ENCODE measurements at places on chromosomes 2 and 18. TPM values are rescaled to one million over a fixed set of nuclear protein-coding genes. Genes with fewer than 3 reads are reported as not detected.

DNA sequence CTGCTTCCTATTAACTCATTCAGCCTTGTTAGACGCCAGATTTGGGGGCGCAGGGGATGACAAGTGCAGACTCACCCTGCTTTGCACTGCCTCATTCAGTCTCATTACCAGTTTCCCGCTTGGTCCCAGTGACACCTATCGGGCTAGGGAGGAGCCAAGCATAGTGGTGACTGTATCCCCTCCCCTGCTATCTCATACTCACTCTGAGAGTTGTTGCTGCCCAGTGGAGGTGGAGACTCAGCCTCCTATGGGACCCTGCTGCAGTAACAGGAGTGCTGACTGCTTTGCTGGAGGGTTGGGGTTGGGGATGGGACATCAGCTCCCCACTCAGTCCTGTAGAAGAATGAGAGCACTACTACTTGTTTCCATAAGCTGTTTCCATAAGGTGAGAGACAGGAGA is 21.3 kb upstream of the PIK3C3 start:
- no peak for DNase-seq

DNA sequence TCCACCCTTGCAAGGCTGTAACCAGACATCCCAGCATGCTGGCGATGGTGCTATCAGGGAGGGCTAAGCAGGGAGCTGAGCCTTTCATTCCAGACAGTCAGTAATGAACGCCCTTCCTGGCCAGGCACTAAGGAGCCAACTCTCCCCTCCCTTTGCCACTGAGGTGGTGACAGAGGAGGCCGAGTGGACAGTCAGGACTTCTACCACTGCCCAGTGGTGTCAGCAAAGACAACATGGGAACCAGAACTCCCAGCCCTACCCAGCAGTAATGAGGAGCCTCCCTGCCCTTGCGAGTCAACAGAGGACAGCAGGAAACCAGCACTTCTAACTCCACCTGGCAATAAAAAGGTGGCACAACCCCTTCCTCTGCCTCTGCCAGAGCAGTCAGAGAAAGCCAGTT is 68.6 kb downstream of the ZAP70 start:
- DNase-seq: no peak

GRCh38 chr2:109679225-109679624 is 65.1 kb downstream of the SOWAHC start:
- no peak for DNase-seq

DNA sequence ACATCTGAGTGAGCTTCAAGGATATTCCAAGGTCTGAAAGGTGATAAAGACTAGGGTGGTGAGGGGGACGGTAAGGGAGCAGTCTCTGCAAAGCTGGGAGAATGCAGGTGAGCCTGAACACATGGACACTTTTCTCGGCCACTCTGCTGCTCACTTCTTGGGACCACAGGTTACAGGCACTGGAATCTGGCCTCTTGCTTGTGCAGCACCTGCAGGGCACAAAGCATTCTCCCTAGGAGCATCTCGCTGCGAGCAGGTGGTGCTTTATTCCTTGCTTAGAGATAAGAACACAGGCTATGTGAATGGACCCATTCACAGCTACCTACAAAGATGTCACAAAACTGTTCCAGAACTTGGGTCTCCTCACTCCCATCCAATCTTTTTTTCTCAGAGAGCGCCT is 153.2 kb downstream of the DDX1 start:
- DNase-seq: no peak

Gene MDH1B
- 0.64 TPM for total RNA-seq

Gene CCDC74A
- total RNA-seq: 7.3 TPM

- DNase-seq: no peak
Measured at GRCh38 chr2:25098056-25098455, 56.2 kb downstream of the EFR3B start.

DNA sequence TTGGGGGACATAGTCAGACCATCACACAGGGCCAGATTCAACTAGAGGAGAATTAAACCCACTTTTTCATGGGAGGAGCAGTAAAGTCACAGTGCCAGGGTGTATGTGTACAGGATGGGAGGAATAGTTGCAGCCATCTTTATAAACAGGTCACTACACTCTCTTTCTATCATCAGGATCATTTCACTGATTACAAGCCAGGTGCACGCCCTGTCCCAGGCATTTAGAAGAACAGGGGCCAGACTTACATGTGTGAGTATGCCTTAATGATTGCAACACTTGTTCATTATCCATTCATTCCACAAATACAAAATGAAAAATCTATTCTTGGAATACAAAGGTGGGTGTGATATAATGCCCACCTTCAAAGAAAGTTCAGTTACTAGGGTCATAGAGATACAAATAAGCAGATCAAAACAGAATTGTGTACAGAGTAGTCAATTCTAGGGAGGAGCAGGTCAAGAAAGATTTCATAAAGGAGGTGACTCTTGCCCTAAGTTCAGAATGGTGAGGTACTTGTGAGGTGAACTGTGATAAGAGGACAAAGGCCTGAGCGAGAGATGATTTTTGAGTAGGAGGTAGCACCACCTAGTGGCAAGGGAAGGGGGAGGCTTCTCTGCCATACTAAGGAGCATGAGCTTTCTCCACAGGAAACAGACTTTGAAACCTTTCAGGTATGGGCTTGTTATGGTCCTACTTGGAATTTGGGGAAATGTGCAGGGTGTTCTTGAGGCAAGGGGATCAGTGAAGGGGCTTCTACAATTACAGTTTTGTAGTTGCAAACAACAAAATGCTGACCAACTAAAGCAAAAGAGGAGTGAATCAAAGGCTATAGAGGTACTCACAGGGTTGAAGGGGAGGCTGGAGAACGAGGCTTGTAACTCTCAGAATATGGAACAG is 156.3 kb downstream of the SUCLG1 start:
- DNase-seq: peak; percentile 59

Gene MATN3
- 3.0 TPM for total RNA-seq

DNA sequence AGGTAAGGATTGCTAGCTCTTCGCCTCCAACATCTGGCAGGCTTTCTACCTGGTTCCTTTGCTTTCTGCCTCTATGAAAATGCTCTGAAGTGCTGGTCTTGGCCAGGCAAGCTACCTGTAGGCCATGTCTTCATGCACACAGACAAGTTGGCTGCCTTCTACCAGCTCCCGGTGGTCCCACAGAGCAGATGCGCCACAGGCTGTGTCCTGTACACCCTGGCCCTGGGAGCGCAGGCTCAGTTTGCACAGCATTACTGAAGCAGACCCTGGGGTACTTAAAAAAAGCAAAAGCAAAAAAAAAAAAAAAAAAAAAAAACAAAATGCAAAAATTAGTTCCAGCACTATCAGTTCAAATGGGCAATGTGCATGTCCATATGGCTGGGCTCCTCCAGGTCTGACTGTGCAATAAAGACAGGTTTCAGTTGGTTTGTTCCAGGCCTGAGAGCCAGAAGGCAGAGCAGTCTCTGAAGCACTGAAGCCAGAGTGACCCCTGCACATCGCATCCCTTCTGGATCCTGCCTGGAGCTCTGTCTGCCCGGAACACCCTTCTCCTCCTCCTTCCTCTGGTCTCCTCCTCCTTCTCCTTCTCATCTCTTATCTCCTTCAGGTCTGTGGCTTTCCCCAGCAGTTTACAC is 288.0 kb upstream of the REV1 start:
- DNase-seq: no peak

GRCh38 chr2:65331336-65332025 is 100.9 kb downstream of the SPRED2 start:
- DNase-seq: no peak

Gene CDK5R2
- total RNA-seq: 0.07 TPM

- no peak for DNase-seq
Measured at GRCh38 chr2:26584191-26584590, 57.0 kb downstream of the CIB4 start.

Gene ANKRD30B
- total RNA-seq: not detected

DNA sequence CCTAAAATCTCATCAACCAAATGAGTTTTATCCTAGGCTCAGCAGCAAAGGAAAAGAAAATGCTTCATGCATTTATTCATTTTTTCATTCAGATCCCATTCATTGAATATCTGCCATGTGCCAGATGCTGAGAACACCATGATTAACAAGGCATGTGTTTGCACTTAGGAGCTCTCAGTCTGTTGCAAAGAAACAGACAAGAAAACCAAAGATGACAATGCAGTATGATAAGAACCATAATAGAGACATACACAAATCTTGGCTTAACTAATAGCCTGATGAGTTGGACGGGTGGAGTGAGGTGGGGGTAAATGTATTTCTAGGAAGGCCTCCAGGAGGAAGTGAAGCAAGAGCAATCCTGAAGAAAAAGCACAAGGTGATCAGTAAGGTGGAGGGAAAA is 177.8 kb upstream of the SCN7A start:
- no peak for DNase-seq

GRCh38 chr2:160039166-160039903 is 23.1 kb downstream of the PLA2R1 start:
- peak; percentile 81 for DNase-seq

GRCh38 chr2:1749489-1750119 is 5.3 kb upstream of the PXDN start:
- DNase-seq: no peak

DNA sequence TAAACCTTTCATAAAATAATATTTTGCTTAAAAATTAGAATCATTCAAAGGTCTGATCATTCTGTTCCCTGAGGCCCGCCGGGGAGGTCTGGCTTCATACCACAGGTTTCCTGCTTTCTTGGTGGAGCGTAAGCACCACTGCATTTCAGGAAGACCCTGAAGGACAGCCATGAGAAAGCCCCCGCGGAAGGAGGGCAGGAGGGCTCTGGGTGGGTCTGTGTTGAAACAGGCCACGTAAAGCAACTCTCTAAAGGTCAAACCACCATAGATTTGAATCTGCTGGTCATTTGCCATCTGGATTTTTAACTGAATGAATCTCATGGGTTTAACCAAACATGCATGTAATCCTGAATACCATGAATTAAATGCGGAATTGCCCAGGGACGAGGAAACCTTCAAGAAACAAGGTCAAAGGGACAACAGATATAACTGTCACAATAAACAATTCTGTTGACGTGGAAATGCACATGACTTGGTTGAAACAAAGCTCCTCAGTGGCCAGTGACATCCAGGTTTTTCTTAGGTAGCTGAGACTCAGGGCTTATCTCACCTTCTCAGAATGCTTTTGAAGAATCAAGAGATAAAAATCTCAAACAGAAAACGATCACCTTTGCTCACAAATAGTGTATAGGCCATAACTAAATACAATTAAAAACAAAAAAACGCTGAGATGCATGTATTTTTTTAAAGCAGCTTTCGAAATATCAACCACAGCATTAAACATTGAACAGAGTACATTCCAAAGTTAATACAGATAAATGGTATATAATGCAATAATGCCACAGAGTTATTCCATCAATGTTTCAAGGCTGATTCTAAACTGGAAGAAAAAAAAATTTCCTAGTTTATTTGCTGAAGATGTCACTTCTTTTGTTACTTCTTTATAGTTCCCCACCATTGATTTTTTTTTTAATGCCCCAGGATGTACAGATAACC is 193.2 kb downstream of the BCL2 start:
- DNase-seq: no peak

Gene HAUS1
- total RNA-seq: 22.9 TPM

Gene DTYMK
- total RNA-seq: 70.3 TPM

Gene WDR12
- 177 TPM for total RNA-seq

GRCh38 chr2:196653843-196654242 is 14.3 kb downstream of the CCDC150 start:
- DNase-seq: no peak

GRCh38 chr2:75047992-75048625 is 89.7 kb downstream of the POLE4 start:
- DNase-seq: peak; percentile 15

GRCh38 chr2:176251928-176252327 is 17.3 kb upstream of the MTX2 start:
- no peak for DNase-seq
